ENCODE measurements at places on chromosomes 2 and 18.

GRCh38 chr2:72973566-72974435 is 56.5 kb downstream of the EMX1 start:
- DNase-seq, result peak; percentile 29

- DNase-seq, result peak; percentile 22
Observed at GRCh38 chr2:169528271-169528701, 18.8 kb downstream of the KLHL41 start.

DNA sequence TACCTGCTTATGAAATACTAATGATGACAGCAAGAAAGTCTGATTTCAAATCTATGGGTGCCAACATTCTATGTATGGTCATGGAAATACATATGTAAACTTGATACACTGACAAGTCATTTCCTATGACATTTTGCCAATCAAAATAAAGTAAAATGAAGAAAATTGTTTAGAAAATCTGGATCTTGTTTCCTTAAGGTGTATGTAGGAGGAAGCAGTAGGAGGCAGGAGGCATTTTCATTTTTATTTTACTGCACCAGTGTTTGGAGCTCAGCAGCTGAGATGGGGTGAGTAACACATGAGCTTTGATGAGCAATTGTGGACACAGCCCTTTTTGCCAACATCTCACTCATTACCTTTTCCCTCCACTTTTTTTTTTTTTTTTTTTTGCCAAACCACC is 167.0 kb downstream of the AFF3 start:
- peak; percentile 62 for DNase-seq

DNA sequence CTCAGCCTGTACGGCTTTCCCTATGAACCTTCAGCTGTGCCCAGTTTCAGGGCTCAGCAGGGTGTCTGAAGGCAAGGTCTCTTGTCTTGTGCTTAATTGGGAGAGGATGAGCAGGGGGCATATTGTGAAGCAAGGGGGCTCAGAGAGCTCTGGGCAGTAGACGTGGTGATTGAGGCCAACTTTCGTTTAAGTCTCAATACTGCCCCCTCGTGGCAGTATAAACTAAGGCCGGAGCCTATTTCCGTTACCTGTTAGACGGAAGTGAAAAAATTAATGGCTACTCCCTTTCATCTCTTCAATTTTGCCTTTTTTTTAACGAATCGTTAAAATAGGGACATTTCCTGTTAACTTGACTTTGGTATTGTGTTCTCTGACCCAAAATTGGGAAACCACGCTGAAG is 193.4 kb downstream of the TDRD15 start:
- no peak for DNase-seq

- no peak for DNase-seq
Observed at GRCh38 chr2:240585681-240586197, 795 bp upstream of the CAPN10 start.

GRCh38 chr18:71168557-71169145 is 879.8 kb downstream of the SOCS6 start:
- DNase-seq, result no peak

DNA sequence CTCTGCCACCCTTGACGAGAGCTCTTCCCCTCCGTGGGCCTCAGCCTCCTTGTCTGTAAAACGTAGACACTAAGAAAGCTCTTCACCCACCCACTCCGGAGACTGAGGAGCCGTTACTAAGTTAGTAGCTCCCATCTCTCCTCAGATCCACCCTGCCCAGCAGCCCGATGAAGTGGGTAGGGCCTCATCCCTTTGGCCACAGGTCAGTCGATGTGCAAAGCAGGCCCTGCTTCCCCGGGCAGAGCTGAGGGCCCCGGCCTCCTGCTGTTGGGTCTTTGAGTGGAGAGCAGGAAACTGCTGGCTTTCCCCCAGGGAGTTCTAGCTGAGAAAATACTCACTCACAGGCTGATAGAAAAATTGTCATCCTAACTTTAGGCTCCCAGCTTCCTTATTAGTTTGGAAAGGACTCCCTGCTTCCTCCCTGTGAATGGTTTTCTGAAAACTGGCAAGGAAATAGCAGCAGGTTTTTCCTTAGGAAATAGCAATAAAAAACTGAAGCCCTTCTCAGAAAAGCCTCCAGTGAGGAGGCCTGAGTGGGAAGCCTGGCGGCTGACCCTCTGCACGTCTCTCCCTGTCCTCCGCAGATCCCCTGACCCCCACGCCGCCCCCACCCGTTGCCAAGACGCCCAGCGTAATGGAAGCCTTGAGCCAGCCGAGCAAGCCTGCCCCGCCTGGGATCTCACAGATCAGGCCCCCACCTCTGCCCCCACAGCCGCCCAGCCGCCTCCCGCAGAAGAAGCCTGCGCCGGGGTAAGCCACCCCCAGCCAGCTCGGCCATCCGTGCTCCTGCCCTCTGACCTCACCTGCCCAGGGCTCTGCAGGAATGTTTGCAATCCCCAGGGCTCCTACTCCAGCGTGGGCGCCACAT is 30.2 kb downstream of the ITGB1BP1 start:
- no peak for DNase-seq

DNA sequence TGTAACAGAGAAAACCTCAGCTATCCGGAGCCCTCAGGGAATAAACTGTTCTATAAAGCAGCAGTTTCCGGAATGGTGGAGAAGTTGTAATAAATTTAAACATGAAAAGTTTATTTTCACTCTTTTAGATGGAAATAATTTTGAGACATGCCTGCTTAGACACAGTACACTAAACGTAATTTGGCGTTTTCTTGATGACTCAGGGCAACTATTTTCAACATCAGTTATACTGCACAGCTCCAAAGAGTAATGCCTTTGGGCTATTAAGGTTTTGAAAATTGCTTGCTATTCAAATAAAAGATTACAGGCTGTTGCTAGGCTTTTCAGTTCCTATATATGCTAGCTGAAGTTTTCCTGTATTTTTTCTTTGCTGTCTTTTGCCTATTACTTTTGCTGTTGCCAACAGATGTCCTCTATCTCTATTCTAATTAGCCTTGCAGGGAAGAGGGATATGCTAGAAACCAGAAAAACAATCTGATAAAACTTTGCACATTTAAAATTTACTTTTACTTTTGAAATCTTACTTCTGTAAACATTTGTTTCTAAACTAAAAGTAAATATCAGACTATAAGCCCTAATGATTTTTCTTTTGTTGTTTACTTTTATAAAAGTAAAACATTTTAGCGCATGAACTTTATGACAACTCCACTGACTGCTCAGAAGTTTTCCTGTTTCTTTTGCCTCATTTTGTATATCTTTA is 113.4 kb upstream of the WDSUB1 start:
- peak; percentile 6 for DNase-seq

DNA sequence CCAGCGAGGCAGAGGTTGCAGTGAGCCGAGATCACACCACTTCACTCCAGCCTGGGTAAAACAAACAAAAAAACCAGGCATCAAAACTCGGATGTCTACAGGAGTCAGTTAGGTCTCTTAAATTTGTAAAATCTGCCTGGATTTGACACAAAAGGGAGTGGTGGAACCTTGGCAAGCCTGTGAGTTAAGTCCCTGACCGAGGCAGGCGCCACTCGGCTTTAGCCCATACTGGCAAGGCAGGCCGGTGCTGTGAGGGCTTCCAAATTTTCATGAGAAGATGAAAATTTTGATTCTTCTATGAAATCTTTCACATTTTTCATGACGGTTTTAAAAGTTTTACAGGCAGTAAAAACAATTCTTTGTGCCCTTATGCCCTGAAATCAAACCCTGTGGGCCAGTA is 165.8 kb downstream of the FMNL2 start:
- DNase-seq, result no peak

DNA sequence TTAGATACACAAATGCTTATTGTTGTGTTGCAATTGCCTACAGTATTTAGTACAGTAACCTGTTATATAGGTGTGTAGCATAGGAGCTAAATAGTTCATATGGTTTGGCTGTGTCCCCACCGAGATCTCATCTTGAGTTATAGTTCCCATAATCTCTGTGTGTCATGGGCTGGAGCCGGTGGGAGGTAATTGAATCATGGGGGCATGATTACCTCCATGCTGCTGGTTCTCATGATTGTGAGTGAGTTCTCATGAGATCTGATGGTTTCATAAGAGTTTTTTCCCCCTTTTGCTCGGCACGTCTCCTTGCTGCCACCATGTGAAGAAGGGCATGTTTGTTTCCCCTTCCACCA is 190.5 kb upstream of the SESTD1 start:
- no peak for DNase-seq

DNA sequence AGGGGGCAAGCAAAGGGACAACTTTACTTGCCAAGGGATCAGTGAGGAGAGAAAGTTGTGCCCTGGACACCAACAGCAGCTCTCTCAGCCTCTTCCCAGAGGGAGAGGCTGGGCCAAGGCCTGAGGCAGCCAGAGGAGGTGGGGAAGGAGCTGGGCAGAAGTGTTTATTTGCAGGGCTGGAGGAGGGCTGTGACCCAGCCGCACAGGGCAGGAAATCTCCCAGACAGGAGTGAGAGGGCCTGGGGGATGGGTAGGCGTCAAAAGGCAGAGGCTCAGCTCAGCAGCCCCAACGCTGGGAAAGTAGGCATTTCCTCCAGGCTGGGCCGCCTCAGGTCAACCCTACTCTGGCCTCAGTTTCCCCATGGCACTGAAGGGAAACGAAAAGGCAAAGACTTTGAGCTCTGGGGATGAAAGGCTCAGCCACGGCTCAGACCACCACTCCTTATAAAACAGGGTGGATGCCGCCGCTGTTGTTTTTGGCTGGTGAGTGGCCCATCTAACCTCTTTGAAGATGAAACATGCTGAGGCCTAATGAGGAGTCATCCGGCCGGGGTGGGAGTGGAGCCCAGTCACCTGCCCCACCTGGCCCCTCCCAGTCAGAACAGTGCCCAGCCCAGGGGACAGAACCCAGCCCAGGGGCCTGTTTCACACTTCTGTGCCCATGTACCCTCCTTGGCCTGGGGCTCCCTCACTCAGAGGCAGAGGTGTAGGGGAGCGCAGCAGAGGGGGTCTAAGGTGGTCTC is 21.9 kb upstream of the SEMA4C start:
- no peak for DNase-seq

- DNase-seq, result no peak
Observed at GRCh38 chr2:205665791-205666190, 16.5 kb upstream of the NRP2 start.

DNA sequence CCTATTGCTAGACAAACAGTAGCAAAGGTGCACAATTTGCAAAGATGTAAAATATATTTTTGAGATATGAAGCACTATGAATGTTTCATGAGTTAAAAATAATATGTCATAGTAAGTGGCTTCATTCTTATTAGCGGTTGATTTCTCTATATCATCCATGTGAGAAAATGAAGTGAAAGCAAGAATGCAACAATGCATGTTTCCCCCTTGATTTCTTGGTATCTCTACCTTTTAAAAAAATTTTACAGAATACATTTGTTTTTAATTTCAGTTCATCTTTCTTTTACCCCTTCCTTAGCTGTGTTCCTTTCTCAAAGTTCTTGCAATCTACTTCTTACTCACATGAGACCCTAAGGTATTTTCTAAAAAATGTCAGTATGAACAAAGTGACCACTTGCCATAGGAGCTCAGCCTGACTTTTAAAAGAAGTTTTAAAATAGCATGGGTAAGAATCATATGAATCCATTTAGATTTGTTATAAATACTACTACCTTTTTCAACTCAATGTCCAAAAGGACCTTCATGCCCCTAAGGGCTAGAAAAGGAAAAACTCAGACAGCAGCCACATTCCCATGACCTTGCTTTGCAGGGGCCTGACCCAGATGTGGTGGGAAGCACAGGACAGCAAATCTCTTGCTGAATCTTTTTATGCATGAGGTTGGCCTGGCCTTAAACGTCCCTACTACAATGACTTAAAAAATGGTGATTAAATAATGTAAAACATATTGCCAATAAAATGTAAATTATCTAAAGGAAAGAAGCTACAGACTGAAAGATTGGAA is 14.8 kb upstream of the SLC38A11 start:
- no peak for DNase-seq

Data from stromal cell of bone marrow (primary cell).